ENCODE measurements at places on chromosomes 5 and 9.

- DNase-seq = no peak
These were observed 64.3 kb upstream of the BOD1 start for GRCh38 chr5:173680660-173681242.

DNA sequence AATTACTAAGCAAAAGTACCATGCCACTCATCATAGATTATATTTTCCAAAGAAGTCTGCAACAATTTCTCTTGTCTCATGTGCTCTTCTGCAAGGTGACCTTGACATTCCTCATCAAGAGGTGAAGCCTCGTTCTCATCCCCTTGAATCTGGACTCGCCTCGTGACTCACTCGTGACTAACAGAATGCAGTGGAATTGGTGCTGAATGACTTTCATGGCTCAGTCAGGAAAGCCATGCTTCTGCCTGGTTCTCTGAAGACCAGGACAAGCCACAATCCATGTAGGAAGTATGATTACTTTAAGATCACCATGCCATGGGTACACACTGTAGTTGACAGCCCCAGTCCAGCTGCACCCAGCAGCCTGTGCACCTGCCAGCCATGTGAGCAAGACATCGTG lies 335.8 kb downstream of the GADD45G start:
- no peak for DNase-seq

GRCh38 chr5:177209610-177210009 lies 76.0 kb downstream of the NSD1 start:
- DNase-seq = no peak

- no peak for DNase-seq
These were observed 27.9 kb upstream of the GOLM1 start for GRCh38 chr9:86126998-86127972.

DNA sequence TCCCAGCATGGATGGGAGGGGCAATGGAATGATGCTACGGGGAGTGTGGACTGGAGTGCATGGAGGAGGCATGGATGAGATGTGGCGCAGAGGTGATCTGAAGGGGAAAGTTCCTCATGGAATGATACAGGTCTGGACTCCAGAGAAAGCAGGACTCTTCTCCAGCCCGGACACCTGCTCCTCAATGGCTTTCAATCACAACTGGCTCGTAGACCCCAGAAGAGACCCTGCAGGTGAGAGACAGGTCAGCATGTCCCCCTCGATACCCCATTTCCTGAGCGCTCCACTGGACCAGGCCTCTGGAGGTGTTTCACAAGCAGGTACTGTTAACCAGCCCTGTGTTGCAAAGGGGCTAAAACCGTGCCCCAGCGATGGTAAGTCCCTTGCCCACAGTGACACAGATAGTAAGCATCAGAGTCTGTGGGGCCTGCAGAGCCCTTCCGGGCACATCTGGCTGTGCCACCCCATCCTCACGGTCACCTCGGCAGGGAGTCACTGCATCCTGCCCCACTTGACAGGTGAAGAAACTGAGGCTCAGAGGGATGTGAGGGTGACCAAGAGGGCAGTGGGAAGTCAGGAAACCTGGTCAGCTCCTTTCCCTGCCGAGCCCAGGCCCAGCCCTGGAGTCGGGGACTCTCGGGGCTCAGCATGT lies 5.5 kb upstream of the DPM2 start:
- no peak for DNase-seq

DNA sequence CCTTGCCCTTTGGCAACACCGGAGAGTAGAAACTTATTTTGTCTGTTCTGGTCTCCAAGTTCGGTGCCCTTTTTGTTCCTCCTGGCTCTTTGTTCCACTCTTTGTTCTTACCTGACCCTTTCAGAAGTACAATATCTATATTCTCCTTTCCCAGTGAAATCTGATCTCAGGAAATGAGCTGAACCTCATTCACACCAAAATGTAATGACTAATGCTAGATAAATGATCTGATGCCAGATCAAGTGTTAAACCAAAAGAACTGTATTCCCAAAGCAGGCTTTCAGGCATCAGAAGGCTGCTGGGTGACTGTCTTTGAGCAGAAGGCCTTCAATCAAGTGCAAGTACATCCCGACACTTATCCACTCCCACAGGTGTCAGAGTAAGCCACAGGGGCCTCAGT lies 156.4 kb downstream of the SPOCK1 start:
- no peak for DNase-seq
